ENCODE measurements at places on chromosomes 6 and 20.

DNA sequence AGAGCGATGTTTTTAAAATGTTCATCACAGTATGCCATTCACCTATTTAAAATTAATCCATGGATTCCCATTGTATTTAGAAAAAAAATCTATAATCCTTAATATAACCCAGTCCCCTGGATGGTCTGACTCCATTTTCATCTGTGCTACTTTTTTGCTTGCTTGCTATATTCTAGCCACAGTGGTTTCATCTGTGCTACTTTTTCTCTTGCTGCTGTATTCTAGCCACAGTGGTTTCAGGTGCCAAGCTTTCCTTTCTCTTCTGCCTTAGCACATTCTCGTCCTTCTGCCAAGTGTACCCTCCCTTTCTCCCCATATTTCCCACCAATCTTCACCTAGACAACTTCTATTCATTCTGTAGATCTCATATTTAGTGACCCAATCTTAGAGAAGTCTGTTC is 33.3 kb upstream of the SOX4 start:
- DNase-seq = no peak

GRCh38 chr20:63747622-63748069 is 8.1 kb downstream of the SLC2A4RG start:
- no peak for DNase-seq

GRCh38 chr20:41142919-41143318 is 5.6 kb downstream of the PLCG1 start:
- DNase-seq = no peak

- DNase-seq = peak; percentile 87
Observed at GRCh38 chr6:78867370-78868040, at the start of gene IRAK1BP1. IRAK1BP1 (plus strand) TSS chr6:78867551; CDS start chr6:78867577, 26 bp downstream.

- no peak for DNase-seq
Observed at GRCh38 chr20:63586797-63587196, 12.8 kb upstream of the HELZ2 start.

DNA sequence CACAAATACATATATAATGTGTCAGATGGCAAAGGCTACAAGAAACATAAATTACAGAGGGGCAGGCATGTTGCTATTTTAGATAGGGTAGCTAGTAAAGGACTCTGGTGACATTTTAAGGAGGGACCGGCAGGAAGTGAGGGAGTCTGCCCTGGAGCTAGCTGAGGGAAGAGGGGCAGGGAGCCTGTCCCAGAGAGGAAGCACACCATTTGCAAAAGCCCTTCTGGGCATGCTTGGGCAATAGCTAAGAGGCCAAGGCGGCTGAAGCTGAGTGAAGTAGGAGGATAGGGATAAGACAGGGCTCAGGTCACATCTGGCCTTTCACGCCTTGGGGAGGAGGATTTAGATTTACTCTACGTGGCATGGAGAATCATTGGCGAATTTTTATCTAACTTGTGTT is 96.2 kb downstream of the RTN4IP1 start:
- no peak for DNase-seq

- peak; percentile 83 for DNase-seq
Observed at GRCh38 chr20:1423625-1424106, 30.8 kb upstream of the FKBP1A start.

DNA sequence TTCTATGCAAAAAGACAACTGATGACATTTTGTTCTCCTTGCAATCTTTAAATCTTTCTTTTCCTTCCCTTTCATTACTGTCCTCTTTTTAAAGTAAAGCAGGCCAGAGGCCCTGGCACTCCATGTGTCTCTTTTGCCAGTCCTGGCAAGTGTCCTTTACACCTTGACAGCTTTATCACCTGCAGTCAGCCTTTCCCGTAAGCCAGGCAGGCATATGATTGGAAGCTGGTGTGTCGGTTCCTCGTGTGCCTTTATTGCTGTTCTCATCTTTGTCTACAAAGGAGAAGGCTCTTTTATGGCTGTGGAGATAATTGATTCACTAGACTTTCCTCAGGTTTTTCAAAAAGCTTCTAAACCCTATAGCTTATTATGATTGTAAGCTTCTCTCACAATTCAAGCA is 162.3 kb upstream of the FBXL4 start:
- no peak for DNase-seq

DNA sequence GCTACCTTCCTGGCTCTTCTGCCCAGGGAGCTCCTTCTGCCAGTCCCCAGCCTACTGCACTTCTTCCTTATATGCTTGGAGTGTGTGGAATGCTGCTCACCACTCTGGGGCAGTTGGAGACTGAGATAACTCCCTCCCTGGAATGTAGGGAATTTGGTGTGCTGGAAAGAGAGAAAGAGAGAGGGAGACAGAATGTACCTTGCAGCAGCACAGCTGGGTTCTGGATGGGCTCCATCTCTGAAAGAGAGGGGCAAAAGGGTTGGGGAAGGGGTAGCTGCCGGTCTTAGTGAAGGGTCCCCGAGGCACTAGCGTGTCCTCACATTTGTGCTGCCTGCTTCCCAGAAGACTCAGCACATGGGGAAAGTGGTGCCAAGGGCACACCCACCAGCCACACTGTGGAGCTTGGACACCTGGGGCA is 40.2 kb upstream of the DDR1 start:
- DNase-seq = no peak
